ENCODE measurements at places on chromosomes 4 and X. TPM values are rescaled to one million over a fixed set of nuclear protein-coding genes. Genes with fewer than 3 reads are reported as not detected.

Gene HELT
- total RNA-seq = not detected

Gene APLN
- total RNA-seq = 0.19 TPM

Gene MAGEA4
- not detected for total RNA-seq

Gene LYAR
- 46.6 TPM for total RNA-seq

Gene BEX3
- total RNA-seq = 426 TPM

Gene CYBB
- total RNA-seq = 0.02 TPM

Gene RRH
- not detected for total RNA-seq

Gene MSANTD1
- total RNA-seq = 1.3 TPM

Gene BEND2
- total RNA-seq = not detected

Gene CDS1
- total RNA-seq = 3.7 TPM

Gene ODAPH
- total RNA-seq = 0.19 TPM

Gene HS6ST2
- total RNA-seq = 3.9 TPM

Gene CASP3
- 31.9 TPM for total RNA-seq

Gene CXorf49
- total RNA-seq = not detected

Gene CCNG2
- 21.3 TPM for total RNA-seq

Gene TMSB15C
- total RNA-seq = 2.2 TPM

Gene KDR
- not detected for total RNA-seq

Gene COL4A6
- total RNA-seq = 0.21 TPM

Gene TCEAL3
- 20.9 TPM for total RNA-seq

Gene C4orf33
- 13.1 TPM for total RNA-seq

Gene PABPC1L2B
- total RNA-seq = not detected

Gene TRPC5OS
- 0.33 TPM for total RNA-seq

Gene PPP4R3C
- total RNA-seq = 0.04 TPM

Gene CD99L2
- 43.3 TPM for total RNA-seq

Gene CLGN
- total RNA-seq = 2.5 TPM

Gene CPLX1
- 0.17 TPM for total RNA-seq

Gene TBX22
- 0.48 TPM for total RNA-seq

Gene CLCN4
- 6.9 TPM for total RNA-seq

Gene TLR7
- not detected for total RNA-seq

Gene FGFBP1
- total RNA-seq = 0.16 TPM

Gene CYTL1
- 103 TPM for total RNA-seq
